Body of pancreas (tissue), 4 donors: ENCODE measurements at places on chromosomes 7 and 10. TPM values are rescaled to one million over a fixed set of nuclear protein-coding genes. Genes with fewer than 3 reads are reported as not detected.

The CDC123 gene
- 28.3 TPM for total RNA-seq

The KIN gene
- total RNA-seq, result 4.9 TPM

The DDC gene
- 17.1 TPM for total RNA-seq

The UPK3B gene
- total RNA-seq, result 2.3 TPM

DNA sequence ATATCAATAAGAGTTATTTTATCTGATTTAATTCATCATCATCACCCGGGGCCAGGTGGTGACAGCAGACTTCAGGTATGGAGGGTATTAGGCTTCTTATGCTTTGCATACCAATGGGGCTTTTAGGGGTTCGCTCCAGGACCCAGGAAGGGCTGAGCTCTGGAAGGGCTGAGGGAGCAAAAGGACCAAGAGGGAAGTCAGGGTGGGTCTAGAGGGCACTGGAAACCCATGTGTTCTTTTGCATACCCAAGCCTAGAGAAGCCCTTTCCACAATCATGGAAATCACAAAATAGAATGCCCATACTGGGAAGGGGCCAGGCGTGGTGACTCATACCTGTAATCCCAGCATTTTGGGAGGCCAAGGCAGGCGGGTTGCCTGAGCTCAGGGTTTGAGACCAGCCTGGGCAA is 30.9 kb upstream of the VCL start:
- no peaks in the 10 kb centered on the region for H3K27me3 ChIP-seq
- no peak overlapping the region for H3K4me3 ChIP-seq
- H3K27ac ChIP-seq, result no peak overlapping the region
- peaks cover 12% of the 10 kb centered on the region for H3K4me1 ChIP-seq

DNA sequence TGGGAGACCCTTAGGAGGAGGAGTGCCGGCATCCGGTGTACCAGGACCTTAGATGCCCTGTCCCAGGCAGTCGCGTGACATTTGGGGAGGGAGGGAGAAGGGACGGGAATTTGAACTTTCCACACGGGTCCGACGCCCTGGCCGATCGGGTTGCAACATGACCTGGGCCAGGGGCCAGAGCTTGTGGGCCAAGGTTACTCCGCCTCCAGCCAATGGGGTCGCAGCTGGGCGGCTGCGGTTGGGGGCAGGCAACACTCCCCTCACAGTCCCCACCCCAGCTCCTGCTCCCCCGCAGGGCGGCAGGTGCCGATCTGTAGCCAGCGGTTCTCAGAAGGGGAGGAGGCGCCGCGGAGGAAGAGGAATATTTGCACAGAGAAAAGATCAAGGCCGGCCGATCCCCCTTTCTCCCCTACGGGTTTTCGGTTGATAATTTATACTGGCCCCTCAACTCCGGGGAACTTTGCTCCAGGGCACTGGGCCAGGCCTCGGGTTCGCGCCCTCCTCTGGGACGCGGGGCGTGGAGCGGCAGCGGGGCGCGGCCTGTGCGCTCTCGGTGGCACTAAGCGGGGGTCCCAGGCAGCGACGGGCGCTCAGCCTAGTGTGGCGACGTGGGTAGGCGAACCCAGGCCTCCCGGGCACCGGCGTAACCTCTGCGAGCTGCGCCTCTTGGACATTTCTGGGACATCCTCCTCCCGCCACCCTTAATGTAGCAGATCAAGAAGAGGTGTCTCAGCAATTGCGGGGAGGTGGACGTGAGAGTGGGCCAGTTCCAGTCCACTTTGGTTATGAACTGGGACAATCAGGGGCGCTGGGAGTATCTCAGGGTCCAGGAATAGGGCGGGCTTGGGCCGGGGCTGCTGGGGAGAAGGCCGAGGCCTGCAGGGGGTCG is 1.2 kb downstream of the MLXIPL start:
- H3K4me1 ChIP-seq, result peaks cover 26% of the 10 kb centered on the region
- H3K36me3 ChIP-seq, result no peaks in the 10 kb centered on the region
- H3K4me3 ChIP-seq, result peak overlapping the region; percentile 16
- H3K27ac ChIP-seq, result peak overlapping the region; percentile 73
- peak; percentile 60 for DNase-seq

DNA sequence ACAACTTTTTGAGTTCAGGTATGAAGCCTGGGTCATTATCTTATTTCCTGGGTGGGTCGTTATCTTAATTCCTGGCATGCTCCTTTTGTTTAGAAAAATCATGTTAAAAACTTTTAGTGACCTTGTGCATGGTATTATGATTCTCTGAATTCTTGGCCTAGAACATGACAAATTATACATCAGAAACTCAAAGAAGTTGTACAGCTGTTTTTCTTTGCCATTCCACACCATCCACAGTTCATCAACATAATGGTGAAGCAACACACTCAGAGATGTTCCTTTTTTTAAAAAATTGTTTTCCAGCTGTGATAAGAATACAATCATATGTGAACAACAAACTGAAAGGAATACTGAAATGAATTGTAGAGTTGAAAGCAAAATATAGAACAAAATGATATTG is 149.2 kb upstream of the SEMA3D start:
- H3K4me3 ChIP-seq, result no peak overlapping the region
- no peaks in the 10 kb centered on the region for H3K4me1 ChIP-seq
- H3K27ac ChIP-seq, result no peak overlapping the region

DNA sequence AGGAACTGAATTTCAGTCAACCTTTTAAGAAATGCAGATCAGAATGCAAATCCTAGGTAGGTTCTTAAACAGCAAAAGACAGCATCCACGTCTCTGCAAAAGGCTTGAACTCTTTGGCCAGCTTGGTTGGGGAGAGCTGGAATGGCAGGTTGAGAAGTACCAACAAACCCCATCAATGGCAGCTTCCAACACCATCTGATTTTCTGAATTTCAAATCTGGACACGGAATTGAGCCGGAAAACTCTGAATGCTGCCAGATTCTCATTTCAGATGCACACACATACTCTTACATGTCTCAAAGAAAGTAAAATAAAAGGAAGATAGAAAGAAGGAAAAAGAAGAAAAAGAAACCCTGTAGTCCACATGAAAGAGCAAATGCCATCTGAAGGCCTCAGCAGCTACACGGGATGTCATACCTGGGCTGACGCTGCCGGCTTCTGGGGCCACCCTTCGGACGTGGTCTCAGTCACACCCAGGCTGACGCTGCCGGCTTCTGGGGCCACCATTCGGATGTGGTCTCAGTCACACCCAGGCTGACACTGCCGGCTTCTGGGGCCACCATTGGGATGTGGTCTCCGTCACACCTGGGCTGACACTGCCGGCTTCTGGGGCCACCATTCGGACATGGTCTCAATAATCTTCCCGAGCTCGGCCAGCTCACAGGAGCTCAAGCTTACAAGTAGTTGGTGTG is 165.3 kb downstream of the PTPRN2 start:
- no peak overlapping the region for H3K4me3 ChIP-seq
- no peaks in the 10 kb centered on the region for H3K36me3 ChIP-seq
- no peaks in the 10 kb centered on the region for H3K4me1 ChIP-seq
- no peak for DNase-seq

GRCh38 chr7:131130324-131130723 is 197.4 kb upstream of the MKLN1 start:
- H3K4me3 ChIP-seq, result no peak overlapping the region
- no peaks in the 10 kb centered on the region for H3K27me3 ChIP-seq
- no peak for DNase-seq
- H3K27ac ChIP-seq, result no peak overlapping the region
- no peaks in the 10 kb centered on the region for H3K36me3 ChIP-seq

- no peak overlapping the region for H3K4me3 ChIP-seq
- peaks cover 38% of the 10 kb centered on the region for H3K4me1 ChIP-seq
- no peaks in the 10 kb centered on the region for H3K27me3 ChIP-seq
- H3K27ac ChIP-seq, result no peak overlapping the region
These were observed 5.4 kb downstream of the LOXL4 start for GRCh38 chr10:98262571-98262970.

DNA sequence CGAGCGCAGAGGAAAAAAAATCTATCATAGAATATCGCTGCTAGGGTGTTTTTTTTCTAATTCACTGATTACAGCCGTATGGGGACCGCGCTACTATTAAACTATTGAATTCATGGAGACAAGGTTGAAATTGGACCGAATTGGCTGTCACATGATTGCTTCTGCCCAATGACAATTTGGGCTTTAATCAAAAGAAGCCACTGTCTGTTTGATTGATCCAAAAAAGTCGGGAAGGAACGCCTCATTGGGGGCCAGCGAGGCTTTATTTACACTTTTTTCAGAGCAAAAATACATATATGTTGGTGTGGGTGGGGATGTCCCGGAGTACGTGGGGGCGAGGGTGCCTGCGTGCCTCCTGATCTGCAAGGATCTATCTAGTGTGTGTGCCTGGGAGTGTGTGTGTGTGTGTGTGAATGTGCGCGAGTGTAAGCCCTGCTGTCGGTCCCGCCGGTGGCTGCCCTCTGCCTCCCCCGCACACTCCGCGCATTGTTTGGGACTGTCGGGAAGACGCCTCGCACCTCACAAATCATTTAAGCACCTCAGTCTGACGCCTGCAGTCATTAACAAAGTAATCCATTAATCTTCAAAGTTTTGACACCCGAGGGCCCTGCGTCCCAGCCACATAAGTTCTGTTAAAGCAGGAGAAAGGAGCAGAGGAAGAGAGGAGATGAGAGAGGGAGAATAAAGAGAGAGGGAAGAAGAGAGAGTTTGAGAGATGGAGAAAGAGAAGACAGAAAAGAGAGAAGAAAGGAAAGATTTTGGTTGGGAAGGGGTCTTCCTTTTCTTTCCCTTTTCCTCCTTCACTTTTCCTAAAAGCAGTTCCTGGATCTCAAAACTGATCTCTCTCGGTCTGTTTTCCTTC is at the start of gene HOXA2:
Gene HOXA2 (minus strand): TSS at position 103 of the 862 bp plus-strand sequence. CDS start 183 bp downstream, outside the sequence.
- peaks cover 22% of the 10 kb centered on the region for H3K4me1 ChIP-seq
- H3K4me3 ChIP-seq, result no peak within 1 kb of the TSS
- DNase-seq, result no peak
- H3K36me3 ChIP-seq, result no peaks in the 10 kb centered on the region
- H3K27ac ChIP-seq, result no peak within 1 kb of the TSS

GRCh38 chr10:79605308-79605707 is 5.4 kb upstream of the SFTPA1 start:
- H3K36me3 ChIP-seq, result no peaks in the 10 kb centered on the region
- H3K4me3 ChIP-seq, result no peak overlapping the region
- DNase-seq, result no peak
- no peak overlapping the region for H3K27ac ChIP-seq

DNA sequence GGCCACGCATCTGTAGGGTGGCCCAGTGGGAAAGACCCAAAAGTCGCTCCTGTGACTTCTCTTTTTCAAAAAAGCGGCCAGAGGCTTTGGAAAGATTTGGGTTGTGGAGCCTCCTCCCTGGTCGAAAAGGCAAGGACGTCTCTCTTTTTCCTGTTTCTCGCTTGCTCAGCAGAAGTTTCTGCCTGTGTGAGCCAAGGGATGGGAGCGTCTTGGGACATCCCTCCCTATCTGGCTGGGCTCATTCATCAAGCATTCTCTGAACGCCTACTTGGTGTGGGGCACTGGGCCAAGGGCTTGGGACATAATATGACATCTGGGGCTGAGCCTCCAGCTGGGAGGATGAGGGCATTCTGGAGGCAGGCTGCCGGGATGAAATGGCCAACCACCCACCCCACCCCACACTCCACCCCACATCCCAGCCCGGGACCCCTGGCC is 120.9 kb downstream of the C10orf105 start:
- H3K27ac ChIP-seq, result no peak overlapping the region
- H3K4me1 ChIP-seq, result peaks cover 22% of the 10 kb centered on the region
- H3K4me3 ChIP-seq, result no peak overlapping the region
- peak; percentile 40 for DNase-seq

DNA sequence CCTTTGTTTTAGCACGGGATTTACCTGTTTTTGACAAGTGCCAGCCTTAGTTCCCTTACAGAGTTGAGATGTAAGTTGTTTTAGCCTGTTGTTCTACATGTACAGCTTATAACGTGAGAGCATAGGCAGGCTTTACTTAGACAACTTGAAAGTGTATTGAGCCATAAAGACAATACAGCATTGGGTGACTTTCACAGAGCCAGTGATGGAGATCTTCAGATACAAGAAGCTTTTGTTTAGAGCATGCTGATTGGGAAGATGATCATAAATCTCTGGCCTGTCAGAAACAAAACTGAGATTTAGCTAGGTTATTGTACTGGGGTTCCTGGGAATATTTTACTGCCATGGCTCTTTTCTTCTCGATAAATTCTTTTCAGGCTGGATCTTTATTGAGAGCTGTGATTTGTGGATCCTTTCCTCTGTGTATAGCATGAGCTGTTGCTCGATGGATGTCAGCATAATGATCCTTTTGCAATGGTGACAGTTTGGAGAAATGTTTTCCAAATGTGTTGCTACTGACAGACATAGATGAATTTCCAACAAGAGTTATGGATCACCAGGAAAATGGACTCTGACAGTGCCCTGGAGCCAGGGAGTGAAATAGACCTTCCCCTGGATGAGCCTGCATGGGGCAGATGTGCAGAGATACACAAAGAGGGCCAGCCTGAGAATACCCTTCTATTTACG is 30.2 kb downstream of the LHFPL3 start:
- no peaks in the 10 kb centered on the region for H3K27me3 ChIP-seq
- H3K36me3 ChIP-seq, result no peaks in the 10 kb centered on the region
- H3K27ac ChIP-seq, result no peak overlapping the region
- H3K4me1 ChIP-seq, result no peaks in the 10 kb centered on the region
- no peak for DNase-seq

DNA sequence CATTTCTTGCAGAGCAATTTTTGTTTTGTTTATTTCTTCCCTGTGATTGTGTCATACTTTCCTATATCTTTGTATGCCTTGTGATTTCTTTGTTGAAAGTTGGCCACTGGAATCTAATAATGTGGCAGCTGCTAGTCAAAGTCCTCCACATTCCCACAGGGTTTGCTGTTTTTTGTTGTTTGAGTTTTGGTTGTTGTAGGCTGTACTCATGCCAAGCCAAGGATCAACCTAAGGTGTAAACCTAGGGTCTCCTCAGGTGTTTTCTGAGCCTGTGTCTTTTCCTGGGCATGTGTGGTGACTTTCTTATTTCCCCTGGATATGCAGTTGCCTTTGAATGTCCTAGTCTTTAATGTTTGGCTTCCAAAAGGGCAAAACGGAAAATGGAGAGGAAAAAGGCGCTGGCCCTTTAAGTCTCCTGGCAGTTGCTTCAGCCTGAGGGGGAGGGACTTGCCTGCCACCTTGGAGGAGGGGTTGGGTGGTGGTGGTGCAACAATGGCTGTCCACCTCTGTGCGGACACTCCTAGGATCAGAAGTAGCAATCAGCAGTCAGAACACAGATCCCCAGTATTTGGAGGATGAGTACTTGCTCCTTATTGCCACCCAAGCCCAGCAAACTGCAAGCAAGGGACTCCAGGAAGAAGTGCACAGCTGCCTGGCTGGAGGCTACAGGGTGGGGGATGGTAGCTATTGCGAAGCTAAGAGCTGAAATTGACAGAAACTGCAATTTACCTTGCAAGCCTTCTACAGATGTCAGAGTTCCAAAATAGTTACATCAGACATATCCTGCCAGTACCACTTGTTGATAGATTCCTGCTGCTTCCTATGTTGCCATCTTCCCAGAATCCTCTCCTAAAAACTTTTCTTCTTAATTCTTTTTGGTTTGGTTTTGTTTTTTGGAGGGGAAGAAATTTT is 5.6 kb upstream of the ZNF518A start:
- DNase-seq, result peak; percentile 74
- H3K4me3 ChIP-seq, result no peak overlapping the region
- H3K27ac ChIP-seq, result peak overlapping the region; percentile 56
- H3K4me1 ChIP-seq, result peaks cover 4% of the 10 kb centered on the region
- no peaks in the 10 kb centered on the region for H3K27me3 ChIP-seq
